ENCODE measurements at places on chromosomes 4 and X.

- DNase-seq: no peak
These were observed 206.3 kb upstream of the FGF13 start for GRCh38 chrX:138917781-138918180.

DNA sequence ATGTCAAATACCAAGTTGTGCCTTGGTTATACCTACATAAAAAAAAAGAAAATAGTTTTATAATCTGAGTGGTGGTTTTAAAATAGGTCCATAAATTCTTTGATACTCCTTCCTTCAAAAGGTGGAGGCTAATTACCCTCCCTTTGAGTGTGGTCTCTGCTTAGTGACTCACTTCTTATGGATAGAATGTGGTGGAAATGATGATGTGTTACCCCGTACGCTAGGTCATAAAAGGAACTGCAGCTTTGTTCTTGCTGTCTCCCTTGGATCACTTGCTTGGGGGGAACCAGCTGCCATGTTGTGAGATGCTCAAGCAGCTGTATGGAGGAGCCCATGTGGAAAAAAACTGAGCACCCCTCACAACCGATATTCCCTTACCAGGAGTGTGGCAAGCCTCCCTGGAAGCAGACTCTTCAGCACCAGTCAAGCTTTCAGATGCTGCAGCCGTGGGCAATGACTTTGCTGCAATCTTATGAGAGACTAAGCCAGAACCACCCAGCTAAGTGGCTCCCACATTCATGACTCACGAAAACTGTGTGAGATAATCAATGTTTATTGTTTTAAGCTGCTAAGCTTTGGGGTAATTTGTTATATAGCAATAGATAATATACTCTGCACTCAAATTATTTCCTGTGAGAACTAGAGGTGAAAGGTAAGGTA lies 195.0 kb upstream of the GATB start:
- no peak for DNase-seq

GRCh38 chrX:19446397-19446796 lies 68.9 kb downstream of the MAP3K15 start:
- no peak for DNase-seq

- DNase-seq: no peak
These were observed 12.0 kb upstream of the LRAT start for GRCh38 chr4:154731756-154732155.

- DNase-seq: peak; percentile 50
These were observed 651 bp downstream of the UCHL1 start for GRCh38 chr4:41257257-41257901.

GRCh38 chr4:139633195-139633594 lies 32.4 kb upstream of the MGST2 start:
- no peak for DNase-seq
